ENCODE measurements at places on chromosomes 1 and 21. TPM values are rescaled to one million over a fixed set of nuclear protein-coding genes. Genes with fewer than 3 reads are reported as not detected.

The LCE1C gene
- not detected for total RNA-seq

The TMEM54 gene
- total RNA-seq = 715 TPM

The KCNJ9 gene
- 0.11 TPM for total RNA-seq

The ANGPTL3 gene
- 0.12 TPM for total RNA-seq

The TCHH gene
- not detected for total RNA-seq

The ATF3 gene
- 17.7 TPM for total RNA-seq

The TFF3 gene
- 4,154 TPM for total RNA-seq

The HSPB7 gene
- 1.1 TPM for total RNA-seq

The CFHR5 gene
- not detected for total RNA-seq

The TMEM269 gene
- 0.10 TPM for total RNA-seq

The CAPN8 gene
- 52.6 TPM for total RNA-seq

The APCS gene
- total RNA-seq = 0.84 TPM

The DYNLT5 gene
- total RNA-seq = 0.72 TPM

The GUCA2B gene
- total RNA-seq = 27.7 TPM

The RHD gene
- not detected for total RNA-seq

The PRELP gene
- total RNA-seq = 2.4 TPM

The CNIH3 gene
- 1.4 TPM for total RNA-seq

The MATN1 gene
- not detected for total RNA-seq

The B3GALNT2 gene
- 24.9 TPM for total RNA-seq

The AMY1B gene
- total RNA-seq = not detected

The CELA3A gene
- total RNA-seq = 25.0 TPM

The DCDC2B gene
- not detected for total RNA-seq

The PLA2G2F gene
- not detected for total RNA-seq

The UBL4B gene
- total RNA-seq = not detected
